ENCODE measurements at places on chromosomes 1 and 21. TPM values are rescaled to one million over a fixed set of nuclear protein-coding genes. Genes with fewer than 3 reads are reported as not detected.

GRCh38 chr1:151693057-151693651, 23.4 kb downstream of the CELF3 start:
- no peaks in the 10 kb centered on the region for H3K36me3 ChIP-seq
- H3K27ac ChIP-seq: no peak overlapping the region
- no peak for DNase-seq

DNA sequence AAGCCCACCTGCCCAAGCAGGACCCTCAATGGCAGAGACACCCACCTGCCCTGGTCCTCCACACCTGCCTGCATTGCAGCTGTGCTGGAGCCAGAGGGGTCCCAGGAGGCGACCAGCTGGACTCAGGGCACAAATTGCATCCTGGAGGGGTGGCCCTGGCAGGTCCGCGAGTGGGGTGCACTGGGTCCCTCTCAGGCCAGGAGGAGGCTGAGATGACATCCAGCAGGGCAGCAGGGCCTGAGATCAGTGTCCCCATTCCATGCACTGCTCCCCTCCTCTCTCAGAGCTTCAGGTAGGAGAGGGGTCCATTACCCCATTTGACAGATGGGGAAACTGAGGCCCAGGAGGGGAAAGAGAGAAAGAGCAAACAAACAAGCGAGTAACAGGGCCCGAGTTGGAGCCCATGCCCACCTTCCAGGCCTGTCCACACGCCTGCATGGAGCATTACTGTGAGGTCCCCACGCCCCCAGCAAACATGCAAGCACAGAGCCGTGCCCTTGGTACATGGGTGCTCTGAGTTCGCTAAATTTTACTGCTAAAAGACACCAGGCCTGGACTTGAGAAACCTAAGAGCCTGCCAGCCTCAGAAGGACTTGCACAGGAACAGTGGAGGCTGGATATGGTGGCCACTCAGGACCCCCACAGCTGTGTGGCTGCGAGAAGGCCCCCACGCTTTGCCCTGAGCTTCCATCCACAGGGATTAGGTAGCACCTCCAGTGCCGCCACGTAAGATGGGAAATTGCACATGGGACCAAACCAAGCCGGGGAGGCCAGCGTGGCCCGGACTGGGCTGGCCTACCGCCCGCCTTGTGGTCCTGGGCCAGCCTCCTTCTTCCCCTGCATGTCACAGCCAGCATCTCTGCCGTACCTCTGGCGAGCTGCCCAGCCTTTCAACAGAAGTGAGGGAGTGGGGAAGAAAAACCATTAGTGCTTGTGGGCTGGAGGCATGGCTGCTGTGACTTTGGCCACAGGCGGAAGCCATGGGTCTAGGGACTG, 7.4 kb downstream of the WNT3A start:
- H3K27me3 ChIP-seq: no peaks in the 10 kb centered on the region
- no peak overlapping the region for H3K4me3 ChIP-seq
- DNase-seq: peak; percentile 43
- no peaks in the 10 kb centered on the region for H3K4me1 ChIP-seq
- no peaks in the 10 kb centered on the region for H3K36me3 ChIP-seq

- H3K27me3 ChIP-seq: no peaks in the 10 kb centered on the region
- H3K27ac ChIP-seq: no peak overlapping the region
- H3K4me1 ChIP-seq: no peaks in the 10 kb centered on the region
- H3K36me3 ChIP-seq: no peaks in the 10 kb centered on the region
- no peak for DNase-seq
These were observed 312.2 kb downstream of the SPATA17 start for GRCh38 chr1:217943361-217943760.

DNA sequence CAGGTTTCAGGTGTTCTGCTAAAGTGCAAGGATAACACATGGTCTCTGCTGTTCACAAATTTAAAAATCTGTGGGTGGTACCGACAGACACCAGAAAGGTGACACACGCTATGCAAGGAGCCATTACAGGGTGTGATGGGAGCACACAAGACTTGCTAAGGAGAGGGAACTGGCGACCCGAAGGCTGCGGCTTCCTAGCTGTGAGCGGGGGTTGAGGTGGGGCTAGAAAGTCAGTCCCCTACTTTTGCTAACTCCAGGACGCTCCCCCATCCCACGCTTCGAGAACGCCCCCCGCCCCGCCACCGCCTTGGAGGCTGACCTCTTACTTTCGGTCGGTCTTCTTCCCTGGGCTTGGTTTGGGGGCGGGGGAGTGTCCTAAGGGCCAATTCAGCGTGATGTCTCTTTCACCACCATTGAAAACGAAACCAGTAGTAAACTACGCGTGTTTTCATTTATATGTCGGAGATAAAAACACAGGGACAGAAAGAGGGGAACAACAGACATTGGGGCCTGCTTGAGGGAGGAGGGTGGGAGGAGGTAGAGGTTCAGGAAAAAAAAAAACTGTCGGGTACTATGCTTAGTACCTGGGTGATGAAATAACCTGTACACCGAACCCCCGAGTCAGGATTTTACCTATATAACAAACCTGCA, 1.1 kb downstream of the CKS1B start:
- no peaks in the 10 kb centered on the region for H3K27me3 ChIP-seq
- peak; percentile 78 for DNase-seq
- no peaks in the 10 kb centered on the region for H3K36me3 ChIP-seq
- H3K4me1 ChIP-seq: peaks cover 8% of the 10 kb centered on the region

DNA sequence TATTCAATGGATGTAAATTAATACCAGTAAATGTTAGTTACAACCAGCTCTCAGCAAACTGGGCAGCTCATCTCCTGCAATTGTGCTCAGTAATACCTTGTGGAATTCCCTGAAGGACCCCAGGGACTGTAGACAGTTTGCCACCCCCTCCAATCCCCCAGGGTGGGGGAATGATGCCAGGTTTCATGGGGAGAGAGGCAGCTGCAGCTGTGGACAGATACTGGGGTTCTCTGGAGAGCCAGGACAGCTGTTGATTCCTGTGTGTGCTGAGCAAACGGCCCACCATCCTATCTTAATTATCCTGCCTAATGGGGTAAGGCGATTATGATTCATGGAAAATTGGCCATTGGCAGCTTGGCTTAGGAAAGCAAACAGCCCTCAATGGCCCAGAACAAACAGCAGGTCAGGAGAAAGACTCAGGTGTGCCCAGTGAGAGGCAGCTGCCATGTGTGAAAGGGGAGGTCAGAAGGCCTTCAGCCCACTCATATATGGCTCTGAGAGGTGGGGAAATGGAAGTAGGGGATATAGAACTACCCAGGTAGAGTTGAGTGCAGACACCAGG, 148.9 kb upstream of the CTTNBP2NL start:
- H3K27me3 ChIP-seq: no peaks in the 10 kb centered on the region
- H3K4me3 ChIP-seq: no peak overlapping the region
- no peak overlapping the region for H3K27ac ChIP-seq
- no peaks in the 10 kb centered on the region for H3K4me1 ChIP-seq
- no peaks in the 10 kb centered on the region for H3K36me3 ChIP-seq
- DNase-seq: no peak

DNA sequence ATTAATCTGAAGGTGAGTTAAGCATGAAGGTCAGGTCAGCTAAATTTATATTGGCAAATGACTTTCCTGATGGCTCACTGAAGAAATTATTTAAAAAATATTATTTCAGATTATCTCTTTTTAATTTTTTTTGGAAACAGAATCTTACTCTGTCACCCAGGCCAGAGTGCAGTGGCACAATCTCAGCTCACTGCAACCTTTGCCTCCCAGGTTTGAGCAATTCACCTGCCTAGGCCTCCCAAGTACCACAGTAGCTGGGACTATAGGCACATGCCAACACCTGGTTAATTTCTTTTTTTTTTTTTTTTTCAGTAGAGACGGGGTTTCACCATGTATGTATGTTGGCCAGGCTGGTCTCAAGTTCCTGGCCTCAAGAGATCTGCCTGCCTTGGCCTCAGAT, 976.7 kb downstream of the TTLL7 start:
- H3K4me3 ChIP-seq: no peak overlapping the region
- no peaks in the 10 kb centered on the region for H3K27me3 ChIP-seq
- no peak overlapping the region for H3K27ac ChIP-seq
- DNase-seq: no peak
- no peaks in the 10 kb centered on the region for H3K36me3 ChIP-seq
- no peaks in the 10 kb centered on the region for H3K4me1 ChIP-seq

DNA sequence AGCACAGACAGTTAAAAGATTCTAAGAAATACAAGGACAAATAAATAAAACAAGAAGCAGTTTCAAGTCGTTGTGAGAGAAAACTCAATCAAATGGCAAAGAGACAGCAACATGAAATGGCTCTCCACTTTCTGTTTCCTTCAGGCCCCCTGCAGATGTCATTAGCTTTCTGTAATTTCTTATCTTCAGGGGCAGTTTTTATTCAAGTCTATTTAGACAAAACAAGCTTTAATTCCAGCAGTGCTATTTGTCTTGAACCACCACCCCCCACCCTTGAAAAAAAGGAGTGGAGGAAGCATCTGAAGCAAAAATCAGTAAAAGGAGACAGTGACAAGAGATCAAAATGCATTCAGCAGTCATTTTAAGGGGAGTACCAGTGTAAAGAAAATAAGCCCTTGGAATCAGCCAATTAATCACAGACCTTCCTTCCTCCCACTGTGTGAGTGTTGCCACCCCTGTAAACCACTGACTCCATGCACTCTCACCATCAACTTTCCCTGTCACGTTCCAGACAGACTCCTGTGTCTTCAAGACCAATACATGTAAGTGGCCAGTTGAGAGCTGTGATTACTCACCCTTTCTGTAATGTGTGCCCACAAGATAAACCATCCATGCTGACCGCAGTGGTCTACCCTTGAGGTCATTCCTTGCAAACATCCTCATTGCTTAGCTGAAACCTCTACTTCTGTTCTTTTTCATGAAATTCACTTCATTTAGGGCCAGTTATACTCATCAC, 136.1 kb upstream of the HOOK1 start:
- no peak overlapping the region for H3K4me3 ChIP-seq
- no peaks in the 10 kb centered on the region for H3K36me3 ChIP-seq

DNA sequence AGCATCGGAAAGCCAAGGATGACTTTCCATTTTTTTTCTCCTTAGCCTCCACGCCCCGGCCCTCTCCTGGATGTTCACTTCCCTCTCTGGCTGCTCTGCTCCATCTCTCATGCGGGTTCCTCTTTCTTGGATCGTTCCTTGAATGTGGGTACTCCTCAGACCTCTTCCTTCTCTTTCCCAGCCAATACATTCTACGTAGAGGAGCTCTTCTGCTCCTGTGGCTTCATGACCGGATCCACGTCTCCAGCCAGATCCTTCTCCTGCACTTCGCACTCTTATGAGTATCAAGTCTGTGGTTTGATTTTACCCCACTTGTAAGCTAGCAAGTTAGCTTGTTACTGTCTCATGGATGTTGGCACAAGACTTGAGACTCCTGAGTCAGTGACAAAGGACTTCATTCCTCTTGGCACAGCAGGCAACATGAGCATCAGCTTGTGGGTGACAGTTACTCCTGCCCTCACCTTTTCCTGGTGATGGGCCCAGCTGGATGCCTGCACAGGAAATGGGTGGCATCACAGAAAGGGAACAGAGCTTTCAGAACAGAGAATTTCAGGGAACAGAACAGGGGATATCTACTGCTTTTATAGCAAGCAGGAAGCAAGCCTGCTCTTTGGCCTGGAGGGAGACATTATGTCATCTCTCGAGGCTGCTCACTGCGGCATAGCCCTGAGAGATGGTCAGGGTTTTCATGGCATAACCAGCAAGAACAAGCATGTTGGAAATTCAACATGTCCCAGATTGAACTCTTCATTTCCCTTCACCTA, 100.1 kb upstream of the KIF26B start:
- no peaks in the 10 kb centered on the region for H3K27me3 ChIP-seq
- H3K4me1 ChIP-seq: peaks cover 5% of the 10 kb centered on the region
- H3K27ac ChIP-seq: no peak overlapping the region
- H3K4me3 ChIP-seq: no peak overlapping the region
- no peaks in the 10 kb centered on the region for H3K36me3 ChIP-seq

- H3K4me3 ChIP-seq: no peak overlapping the region
- DNase-seq: no peak
- H3K27ac ChIP-seq: no peak overlapping the region
- H3K36me3 ChIP-seq: no peaks in the 10 kb centered on the region
These were observed 1.3 kb upstream of the GPATCH4 start for GRCh38 chr1:156602557-156602993.

DNA sequence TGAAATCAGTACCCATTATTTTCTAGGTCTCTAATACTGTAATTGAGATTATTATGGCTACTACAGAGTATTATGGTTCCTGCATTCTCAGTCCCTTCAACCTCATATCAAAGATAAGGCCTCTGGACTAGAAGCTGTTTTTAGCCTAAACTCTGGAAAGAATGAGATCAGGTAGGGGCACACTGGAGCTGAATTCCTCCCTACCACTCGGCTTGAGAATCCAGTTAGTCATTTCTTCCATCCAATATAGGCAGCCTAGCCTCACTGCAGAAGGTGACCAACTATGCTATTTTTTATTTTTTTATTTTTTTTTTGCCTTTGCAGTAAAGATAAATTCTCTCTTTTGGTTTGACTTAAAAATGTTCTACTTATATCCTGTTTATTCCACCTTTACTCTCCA, 8.0 kb upstream of the HAX1 start:
- no peaks in the 10 kb centered on the region for H3K27me3 ChIP-seq
- H3K27ac ChIP-seq: no peak overlapping the region
- H3K36me3 ChIP-seq: no peaks in the 10 kb centered on the region
- no peak for DNase-seq
- no peak overlapping the region for H3K4me3 ChIP-seq

DNA sequence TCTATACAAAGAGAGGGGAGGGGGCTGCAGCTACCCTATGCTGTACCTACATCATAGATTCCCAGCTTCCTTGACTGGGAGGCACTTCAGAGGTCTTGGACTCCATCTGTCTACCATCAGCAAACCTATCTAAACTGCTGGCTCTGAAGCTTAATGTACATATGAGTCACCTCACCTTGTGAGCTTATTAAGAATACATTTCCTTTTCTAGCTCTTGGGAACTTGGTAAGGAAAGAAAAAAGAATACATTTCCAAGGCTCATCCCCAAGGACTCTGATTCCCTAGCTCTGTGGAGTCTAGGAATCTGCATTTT, 50.0 kb upstream of the PRELP start:
- H3K4me1 ChIP-seq: peaks cover 2% of the 10 kb centered on the region
- no peak overlapping the region for H3K4me3 ChIP-seq
- H3K36me3 ChIP-seq: no peaks in the 10 kb centered on the region
- H3K27ac ChIP-seq: no peak overlapping the region
- no peaks in the 10 kb centered on the region for H3K27me3 ChIP-seq

GRCh38 chr1:240232530-240232929, 140.8 kb downstream of the FMN2 start:
- H3K4me3 ChIP-seq: no peak overlapping the region
- no peaks in the 10 kb centered on the region for H3K4me1 ChIP-seq
- no peaks in the 10 kb centered on the region for H3K36me3 ChIP-seq
- H3K27ac ChIP-seq: no peak overlapping the region

GRCh38 chr1:32693455-32694174, 9.0 kb downstream of the SYNC start:
- H3K27me3 ChIP-seq: no peaks in the 10 kb centered on the region
- H3K27ac ChIP-seq: no peak overlapping the region
- no peak for DNase-seq

TFF2 gene
- not detected for total RNA-seq

TAS1R3 gene
- total RNA-seq: 0.31 TPM

TUFT1 gene
- total RNA-seq: 8.7 TPM

S100A14 gene
- total RNA-seq: 3.6 TPM

PTAFR gene
- total RNA-seq: 4.4 TPM

MLLT11 gene
- 1.3 TPM for total RNA-seq

AVPR1B gene
- total RNA-seq: not detected

NCAM2 gene
- total RNA-seq: 2.3 TPM

CD5L gene
- total RNA-seq: not detected

GLIS1 gene
- total RNA-seq: 0.12 TPM

All from ovary (tissue), 10 donors.